Sigmoid colon (tissue), 7 donors: ENCODE measurements at places on chromosomes 3 and 15. TPM values are rescaled to one million over a fixed set of nuclear protein-coding genes. Genes with fewer than 3 reads are reported as not detected.

DNA sequence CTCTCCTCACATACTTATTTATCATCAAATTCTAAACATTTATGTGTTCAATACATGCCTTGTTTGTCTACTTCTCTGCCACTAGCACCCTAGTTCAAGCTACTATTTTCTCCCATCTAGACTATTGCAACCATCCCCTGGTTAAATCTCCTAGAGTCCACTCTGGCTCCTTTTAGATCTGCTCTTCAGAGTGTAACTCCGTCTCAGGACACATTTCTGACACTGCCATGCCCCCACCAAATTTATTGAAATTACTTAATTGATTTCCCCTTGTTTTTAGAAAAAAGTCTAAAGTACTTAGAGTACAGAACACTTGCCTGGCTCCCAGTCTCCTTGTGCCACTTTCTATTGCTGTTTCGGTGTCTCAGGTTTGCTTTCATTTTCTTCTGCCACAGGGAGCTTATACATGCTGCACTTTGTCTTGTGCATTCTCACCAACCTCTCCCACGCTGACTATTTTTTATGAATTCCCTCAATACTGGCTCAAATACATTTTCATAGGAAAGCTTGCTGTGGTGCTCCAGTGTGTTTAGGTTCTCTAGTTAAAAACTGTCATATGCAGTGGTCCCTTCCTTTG is 792.3 kb downstream of the DIPK2A start:
- DNase-seq, result no peak

- DNase-seq, result no peak
Observed at GRCh38 chr3:156316076-156316475, 195.7 kb downstream of the KCNAB1 start.

DNA sequence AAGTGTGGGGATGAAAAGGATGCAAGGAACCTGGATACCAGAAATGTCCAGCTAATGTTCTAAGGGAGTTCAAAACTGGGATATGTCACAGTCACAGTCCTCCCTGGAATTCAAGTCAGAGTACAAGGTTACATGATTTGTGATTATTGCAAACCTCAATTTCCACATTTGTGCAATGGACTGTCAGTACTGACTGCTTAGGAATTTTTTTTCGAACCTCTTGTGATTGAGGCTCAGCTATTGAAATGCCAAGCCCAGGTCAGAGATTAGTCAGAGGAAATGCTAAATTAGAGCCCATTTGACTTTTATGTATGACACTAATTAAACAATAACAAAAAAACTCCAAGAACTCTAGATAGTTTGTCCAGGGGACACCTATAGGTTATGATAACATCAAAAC is 210.2 kb downstream of the THSD4 start:
- no peak for DNase-seq

- DNase-seq, result no peak
Observed at GRCh38 chr3:76383781-76384180, 598.4 kb upstream of the ZNF717 start.

- no peak for DNase-seq
Observed at GRCh38 chr3:9884555-9885165, 4.6 kb upstream of the CIDEC start.

Gene CLSTN2
- 4.4 TPM for total RNA-seq
